ENCODE measurements at places on chromosomes 6 and 20.

- DNase-seq: no peak
Measured at GRCh38 chr20:42472198-42472597, 717.5 kb downstream of the PTPRT start.

- DNase-seq: no peak
Measured at GRCh38 chr20:4406627-4407026, 315.1 kb upstream of the PRND start.

DNA sequence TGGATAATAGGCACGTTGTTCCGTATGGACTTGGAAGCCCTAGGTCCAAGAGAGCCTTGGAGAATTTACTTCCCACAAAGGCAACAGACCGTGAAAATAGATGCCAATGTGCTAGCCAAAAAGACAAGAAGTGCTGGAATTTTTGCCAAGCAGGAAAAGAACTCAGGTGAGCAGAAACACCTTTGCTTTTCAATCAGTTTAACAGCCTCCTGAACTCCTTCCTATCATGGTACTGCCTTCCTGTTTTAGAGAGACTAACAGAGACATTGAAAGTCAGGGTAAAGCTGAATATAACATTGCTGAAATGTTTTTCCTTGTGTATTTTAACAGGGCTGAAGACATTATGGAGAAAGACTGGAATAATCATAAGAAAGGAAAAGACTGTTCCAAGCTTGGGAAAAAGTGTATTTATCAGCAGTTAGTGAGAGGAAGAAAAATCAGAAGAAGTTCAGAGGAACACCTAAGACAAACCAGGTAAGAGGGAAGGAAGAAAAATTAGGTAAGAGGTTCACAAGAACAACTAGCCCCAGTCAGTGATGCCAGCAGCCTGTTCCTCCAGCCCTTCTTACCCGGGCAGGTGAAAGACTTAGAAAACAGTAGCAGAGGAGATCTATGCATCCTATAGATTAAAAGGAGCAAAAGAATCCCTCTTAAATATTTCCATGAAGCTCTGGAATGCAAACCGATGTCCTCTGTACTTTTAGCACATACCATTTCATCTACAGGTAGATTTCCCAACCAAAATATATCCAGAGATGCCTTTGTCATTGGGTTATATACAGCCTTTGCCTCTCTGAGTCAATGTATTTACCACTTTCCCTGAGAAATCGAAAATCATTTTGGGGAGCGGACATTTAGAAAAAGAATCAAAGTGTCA is 4.0 kb downstream of the EDN1 start:
- no peak for DNase-seq

GRCh38 chr6:76553256-76553655 is 480.8 kb upstream of the IMPG1 start:
- DNase-seq: no peak

DNA sequence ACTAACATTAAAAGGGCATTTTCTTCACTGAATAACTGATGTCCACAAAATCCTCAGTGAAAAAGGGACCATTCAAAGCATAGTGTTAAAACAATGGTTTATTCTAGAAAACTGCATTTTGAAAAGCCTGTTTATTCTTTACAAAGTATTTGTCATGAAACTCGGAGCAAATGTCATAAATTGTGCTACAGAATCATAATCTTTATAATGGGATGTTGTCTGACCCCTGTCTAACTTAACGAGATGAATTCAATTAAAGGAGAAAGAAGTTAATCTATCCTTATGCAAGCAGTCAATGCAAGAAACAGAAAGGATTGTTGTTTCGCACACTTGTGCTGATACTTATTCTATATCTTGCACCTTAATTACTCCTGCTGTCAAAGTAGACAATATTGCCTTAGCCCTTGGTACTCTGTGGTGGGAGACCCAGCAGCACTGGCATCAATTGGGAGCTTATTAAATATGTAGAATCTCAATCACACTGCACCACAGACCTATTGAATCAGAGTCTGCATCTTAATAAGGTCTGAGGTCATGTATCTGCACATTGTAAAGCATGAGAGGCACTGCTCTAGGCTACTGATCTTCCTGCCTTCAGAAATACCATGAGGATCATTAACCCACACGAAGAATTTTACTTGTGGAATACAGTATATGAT is 708.3 kb downstream of the HDGFL1 start:
- no peak for DNase-seq

DNA sequence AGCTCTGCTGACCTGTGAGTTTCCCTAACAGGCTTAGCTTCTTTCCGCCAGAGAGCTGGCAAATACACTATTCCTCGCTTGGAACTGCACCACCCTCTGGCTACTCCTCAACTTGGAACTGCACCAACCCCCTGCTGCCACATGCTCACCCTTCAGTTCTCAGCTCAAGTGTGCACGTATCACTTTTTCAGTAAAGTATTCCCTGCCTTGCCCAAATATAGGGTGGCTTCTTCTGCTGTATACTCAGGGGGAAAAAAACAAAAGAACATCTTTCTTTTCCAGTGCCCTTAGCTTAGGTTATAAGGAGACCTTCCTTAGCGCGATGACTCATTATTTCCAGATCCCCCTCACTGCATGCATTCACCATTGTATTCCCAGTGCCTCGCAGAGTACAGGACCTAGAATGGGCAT is 21.2 kb downstream of the GNAS-AS1 start:
- DNase-seq: no peak

- DNase-seq: no peak
Measured at GRCh38 chr6:53447865-53448264, 97.0 kb downstream of the GCLC start.

GRCh38 chr20:25622049-25622448 is 1.8 kb downstream of the NANP start:
- no peak for DNase-seq

DNA sequence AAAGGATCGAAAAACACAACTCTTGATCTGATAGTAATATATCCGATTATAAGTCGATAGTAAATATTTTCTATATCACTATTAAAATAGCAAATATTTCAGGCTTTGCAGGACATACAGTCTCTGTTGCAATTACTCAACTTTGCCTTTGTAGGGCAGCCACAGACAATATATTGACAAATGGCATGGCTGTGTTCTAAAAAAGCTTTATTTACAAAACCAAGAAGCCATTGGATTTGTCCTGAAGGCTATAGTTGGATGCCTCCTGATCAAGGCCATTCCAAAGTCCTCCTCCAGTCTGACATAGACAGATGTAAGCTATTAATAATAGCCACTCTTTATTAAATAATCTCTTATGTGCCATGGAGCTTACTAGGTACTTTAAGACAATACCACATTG is 5.9 kb downstream of the OCSTAMP start:
- DNase-seq: no peak

DNA sequence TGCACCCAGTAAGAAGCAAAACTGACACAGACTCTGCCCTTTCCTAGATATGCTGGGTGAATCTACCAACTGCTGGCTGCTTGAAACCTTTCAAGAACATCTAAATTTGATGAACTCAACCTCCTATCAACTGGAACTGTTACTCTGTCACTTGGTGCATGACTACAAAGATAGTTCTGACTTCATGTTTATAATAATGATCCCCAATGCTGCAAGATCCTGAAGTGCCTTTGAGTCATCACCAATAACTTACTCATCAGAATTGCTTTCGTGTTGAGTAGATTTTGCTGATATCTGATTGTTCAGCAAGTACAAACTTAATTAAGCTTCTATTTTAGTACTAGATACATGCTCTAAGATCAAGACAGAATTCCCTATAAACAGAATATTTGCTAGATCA is 100.2 kb upstream of the ARMC2 start:
- DNase-seq: no peak

DNA sequence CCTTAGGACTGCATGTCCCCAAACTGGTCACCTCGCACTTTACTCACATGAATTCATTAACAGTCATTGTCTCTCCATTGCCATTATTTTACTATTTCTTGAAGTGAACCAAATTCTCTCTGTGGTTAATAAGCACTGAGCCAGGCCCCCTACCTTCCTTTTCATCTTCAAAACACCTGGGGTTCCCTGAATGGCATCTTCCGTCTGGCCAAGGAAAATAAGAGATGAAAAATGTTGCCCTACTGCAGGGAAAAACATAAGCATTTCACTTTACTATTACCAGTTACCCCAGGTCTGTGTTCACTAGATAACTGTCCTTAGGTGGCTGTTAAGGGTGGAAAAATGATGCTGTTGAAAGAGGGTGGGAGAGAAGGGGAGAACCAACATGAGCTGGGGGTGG is 10.0 kb upstream of the NKX2-2 start:
- DNase-seq: no peak

DNA sequence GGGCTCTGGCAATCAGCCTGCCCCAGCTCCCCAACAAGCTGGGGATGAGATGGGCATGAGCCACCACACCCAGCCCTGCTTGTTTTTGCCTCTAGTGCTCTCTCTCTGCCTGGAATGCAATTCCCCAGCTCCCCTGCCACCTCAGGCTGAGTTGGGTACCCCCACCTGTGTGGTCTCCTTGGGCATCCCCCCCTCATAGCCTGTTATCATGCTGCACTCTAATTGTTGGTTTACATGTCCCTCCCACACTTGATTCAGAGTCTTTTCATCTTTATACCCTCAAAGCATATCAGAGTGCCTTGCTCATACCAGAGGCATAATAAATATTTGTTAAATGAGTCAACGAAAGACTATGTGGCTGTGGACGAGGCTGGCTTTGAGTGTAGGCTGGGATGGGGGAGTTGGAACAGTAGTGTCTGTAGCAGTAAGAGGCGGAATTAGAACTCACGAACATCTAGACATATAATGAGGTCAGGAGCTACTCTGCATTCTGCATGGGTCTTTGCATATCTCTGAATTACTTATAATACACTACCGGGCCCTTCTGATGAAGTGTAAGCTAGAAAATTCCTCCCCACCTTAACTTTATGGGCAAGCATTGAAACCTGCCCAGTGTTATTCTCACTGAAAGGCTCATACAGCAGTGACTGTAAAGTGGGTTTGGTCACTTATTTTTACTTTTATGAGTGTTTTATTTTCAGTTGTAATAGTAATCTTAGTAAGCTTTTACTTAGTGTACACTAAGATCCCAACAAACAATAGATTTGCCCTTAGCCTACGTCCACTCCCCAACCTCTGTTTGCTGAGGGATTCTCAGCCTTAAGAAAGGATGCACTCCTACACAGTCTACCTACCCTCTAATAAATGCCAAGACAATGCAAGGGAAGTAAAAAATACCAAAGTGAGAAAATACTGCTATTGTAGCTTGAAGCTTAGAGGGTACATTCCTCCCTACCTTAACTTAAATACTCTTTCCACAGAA is 58.7 kb downstream of the EDN1 start:
- DNase-seq: no peak

DNA sequence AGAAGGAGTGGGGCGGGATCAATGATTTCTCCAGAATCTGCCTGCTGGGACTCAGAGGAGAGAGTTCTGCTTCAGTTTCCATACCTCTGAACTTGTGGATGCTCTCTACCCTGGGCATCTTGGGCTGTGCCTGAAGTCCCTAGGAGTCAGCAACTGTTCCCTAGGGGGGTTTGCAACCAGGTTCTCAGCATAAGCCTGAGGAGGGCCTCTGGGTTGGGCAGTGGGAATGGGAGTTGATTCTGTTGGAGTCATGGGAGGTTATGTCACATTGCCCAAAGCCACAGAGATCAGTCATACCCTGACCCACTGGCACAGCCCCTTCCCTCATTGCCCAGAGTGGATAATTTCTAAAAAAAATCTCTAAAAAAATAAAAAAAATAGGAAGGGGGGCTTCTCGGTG is 47.4 kb downstream of the MOCS1 start:
- DNase-seq: no peak

DNA sequence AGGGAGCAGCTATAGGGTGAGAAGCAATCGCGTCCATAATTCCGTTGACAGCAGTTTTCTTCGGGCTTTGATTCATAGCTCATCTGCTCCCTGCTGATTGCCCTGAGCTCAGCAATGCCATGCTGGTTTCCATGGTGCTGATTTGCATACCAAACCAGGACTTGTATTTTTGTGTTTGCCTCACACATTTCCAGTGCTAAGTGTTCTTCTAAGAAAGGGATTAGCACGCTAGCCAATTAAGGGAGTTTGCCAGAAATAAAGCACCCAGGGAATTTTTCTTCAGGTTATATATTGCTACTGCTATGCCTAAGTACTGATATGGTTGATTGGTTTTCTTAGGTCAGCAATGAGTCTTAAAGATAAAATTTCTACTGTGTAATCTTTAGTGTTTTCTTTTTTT is 177.6 kb downstream of the PLCB1 start:
- peak; percentile 46 for DNase-seq

DNA sequence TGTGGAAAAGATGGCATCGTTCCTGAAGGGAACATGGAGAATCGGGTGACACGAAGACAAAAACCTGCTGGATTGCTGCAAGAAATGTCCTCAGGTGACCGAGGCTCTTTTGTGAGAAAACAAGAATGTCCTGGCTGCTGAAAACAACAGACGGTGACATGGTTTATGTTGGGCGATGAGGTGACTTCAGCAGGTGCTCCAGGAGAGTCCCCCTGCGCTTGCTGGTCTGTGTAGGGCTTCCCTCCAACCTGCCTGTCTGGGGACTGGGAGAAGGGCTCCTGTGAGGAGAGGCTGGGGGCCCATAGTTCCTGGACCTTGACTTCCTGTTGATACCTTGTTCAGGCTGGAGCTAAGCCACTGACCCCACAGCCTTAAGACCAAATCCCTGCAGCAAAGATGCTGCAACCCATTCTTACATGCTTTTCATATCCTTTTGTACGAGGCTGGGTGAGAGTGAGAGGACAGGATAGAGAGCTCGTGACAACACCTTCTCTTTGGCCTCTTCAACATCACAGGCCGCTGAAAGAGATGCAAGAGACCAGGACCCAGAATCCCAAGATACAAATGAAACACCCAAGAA is 134.8 kb downstream of the CD83 start:
- DNase-seq: no peak

- no peak for DNase-seq
Measured at GRCh38 chr6:89984926-89985750, 90.9 kb downstream of the GJA10 start.

DNA sequence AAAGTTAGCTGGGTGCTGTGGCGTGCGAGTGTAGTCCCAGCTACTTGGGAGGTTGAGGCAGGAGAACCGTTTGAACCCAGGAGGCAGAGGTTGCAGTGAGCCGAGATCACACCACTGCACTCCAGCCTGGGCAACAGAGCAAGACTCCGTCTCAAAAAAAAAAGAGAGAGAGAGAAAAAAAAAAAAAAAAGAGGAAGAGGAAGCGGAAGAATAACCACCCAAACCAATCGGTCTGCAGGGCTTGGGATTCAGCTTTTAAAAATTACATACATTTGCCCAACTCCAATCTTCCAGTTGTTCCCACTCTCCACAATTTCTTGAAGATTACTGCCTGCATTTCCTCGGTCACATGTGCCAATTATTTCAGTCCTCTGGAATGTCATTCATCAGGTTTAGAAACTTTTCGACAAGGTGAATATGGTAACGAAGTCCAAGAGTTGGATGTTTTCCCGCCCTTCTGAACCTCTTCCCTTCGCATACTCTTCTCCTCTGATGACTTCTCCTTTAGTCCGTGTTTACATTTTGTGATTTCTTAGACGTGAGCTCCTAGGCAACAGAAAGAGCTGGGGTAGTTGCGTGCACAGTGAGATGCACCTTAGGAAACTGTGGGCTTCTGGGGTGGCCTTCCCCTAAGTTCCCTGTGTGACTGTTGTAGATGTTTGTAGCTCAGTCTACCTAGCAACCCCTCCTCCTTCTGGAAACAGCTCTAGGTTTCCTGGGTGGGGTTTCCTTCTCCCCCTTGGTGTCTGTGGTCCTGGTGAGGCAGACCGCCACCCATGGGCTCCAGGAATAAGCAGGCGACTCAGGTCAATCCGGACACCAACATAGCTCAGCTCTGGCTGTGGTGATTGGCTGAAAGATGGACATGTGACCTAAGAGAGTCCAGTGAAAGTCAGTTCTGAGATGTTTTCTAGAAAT is 63.0 kb upstream of the NCOA3 start:
- peak; percentile 61 for DNase-seq
